ENCODE measurements at places on chromosomes 7 and 10.
A peak's percentile ranks its signal among the peaks of the same experiment; 100 is the strongest.

GRCh38 chr10:52379287-52379686 is 65.2 kb downstream of the DKK1 start:
- no peak for DNase-seq

DNA sequence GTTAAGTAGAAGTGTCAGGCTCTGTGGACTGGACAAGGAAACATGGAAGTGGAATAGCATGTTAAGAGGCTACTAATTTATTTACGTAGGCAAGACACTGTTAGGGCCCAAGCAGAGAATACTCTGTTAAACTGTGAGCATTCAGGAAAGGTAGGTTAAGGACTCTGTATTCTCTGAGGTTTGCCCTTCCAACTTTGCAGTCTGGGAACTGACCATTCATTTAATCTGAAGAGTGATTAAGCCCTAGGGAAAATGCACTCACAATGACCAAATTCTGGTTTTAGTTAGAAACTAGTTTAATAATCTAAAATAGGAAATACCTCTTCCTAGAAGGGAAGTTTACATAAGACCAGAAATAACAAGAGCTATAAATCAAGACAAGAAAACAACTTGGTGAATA is 266.6 kb downstream of the SUGCT start:
- no peak for DNase-seq

DNA sequence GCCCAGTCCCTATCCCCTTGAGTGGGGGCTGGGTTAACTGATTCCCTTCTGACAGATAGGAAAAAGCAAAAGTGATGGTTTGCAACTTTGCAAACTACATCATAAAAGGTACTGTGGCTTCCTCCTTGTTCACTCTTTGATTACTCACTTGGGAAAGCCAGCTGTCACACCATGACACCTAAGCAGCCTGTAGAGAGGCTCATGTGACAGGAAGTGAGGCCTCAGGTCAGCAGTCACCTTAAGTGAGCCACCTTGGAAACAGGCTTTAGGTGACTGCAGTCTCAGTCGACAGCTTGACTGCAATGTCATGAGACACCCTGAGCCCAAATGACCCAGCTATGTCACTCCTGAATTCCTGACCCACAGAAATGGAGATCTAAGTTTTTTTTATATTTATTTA is 4.3 kb upstream of the CHCHD2 start:
- DNase-seq, result no peak

GRCh38 chr10:125017547-125018298 is 75.8 kb downstream of the ZRANB1 start:
- no peak for DNase-seq

DNA sequence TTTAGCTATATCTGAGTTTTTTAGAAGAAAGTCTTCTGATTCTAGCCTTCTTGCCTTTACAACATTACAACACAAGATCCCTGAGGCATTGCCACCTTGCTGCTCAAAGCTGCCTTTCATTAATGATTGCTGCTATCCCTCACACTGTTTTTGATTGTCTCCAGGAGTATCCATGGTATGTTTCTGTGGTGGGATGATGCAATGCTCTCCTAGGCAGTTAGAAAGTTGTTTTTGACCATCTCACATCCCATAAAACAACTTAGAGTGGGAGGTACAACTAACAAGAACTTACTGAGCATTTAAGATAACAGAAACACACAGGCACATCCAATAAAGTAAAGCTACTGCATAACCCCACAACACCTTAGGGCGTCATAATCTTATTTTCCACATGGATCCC is 1156.0 kb upstream of the LRRTM3 start:
- no peak for DNase-seq

DNA sequence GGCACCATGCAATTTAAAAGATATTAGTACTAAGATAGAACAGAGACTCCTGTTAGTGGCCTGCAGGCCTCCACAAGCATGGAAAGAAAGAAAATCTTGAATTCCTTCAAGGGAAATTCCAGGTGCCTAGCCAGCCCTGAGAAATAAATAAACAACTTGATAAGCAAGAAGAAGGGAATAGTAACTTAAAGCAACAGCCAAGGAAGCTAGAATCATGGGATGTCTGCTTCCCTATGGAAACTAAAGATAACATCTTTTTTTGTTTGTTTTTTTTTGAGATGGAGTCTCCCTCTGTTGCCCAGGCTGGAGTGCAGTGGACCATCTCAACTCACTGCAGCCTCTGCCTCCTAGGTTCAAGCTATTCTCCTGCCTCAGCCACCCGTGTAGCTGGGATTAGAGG is 128.6 kb downstream of the SKIDA1 start:
- no peak for DNase-seq

DNA sequence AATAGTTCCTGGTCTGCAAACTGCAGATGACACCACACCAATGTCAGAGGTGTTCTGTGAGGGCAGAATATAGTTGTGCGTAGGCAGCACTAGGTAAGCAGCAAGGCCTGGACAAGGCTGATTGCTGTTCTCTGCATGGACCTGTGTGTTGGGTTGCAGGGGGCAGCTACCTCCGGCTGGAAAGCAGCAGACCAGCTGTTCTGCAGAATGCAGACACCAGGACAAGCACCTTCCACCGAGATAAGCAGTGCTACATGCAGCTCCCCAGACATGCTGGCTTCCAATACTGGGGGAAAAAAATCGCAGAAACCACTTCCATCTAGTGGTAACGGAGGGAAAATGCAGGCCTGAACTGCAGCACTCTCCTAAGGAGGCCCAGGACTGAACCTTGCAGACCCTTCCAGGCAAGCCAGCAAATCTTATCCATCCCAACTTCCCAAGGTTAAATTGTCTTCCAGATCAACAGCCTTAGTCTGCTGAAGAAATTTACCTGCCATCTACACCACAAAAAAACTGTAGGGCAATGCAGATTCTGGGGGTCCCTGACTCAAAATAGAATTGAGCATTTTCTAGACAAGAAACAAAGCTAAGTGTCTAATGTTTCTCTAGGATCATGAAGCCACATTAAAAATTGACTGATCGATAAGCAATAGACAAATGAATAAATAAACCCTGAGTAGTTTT is 50.5 kb upstream of the COBL start:
- DNase-seq, result peak; percentile 79

DNA sequence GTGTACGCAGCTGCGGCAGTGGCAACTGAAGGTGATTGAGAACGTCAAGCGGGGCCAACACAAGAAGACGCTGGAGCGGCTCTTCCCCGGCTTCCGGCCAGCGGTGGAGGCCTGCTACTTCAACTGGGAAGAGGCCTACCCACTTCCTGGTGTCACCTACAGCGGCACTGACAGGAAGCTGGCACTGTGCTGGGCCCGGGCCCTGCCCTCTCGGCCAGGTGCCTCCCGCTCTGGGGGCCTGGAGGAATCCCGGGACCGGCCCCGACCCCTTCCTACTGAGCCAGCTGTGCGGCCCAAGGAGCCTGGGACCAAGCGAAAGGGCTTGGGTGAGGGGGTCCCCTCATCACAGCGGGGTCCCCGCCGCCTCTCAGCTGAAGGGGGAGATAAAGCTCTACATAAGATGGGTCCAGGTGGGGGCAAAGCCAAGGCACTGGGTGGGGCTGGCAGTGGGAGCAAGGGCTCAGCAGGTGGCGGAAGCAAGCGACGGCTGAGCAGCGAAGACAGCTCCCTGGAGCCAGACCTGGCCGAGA is 6.5 kb downstream of the ZSWIM8 start:
- DNase-seq, result no peak
